ENCODE measurements at places on chromosomes 1 and 21.

GRCh38 chr1:47810964-47811682, 186.1 kb downstream of the TRABD2B start:
- no peak for DNase-seq

- no peak for DNase-seq
These were observed 34.3 kb upstream of the SYCP1 start for GRCh38 chr1:114820392-114820791.

GRCh38 chr1:58287894-58288623, 258.5 kb downstream of the OMA1 start:
- no peak for DNase-seq

DNA sequence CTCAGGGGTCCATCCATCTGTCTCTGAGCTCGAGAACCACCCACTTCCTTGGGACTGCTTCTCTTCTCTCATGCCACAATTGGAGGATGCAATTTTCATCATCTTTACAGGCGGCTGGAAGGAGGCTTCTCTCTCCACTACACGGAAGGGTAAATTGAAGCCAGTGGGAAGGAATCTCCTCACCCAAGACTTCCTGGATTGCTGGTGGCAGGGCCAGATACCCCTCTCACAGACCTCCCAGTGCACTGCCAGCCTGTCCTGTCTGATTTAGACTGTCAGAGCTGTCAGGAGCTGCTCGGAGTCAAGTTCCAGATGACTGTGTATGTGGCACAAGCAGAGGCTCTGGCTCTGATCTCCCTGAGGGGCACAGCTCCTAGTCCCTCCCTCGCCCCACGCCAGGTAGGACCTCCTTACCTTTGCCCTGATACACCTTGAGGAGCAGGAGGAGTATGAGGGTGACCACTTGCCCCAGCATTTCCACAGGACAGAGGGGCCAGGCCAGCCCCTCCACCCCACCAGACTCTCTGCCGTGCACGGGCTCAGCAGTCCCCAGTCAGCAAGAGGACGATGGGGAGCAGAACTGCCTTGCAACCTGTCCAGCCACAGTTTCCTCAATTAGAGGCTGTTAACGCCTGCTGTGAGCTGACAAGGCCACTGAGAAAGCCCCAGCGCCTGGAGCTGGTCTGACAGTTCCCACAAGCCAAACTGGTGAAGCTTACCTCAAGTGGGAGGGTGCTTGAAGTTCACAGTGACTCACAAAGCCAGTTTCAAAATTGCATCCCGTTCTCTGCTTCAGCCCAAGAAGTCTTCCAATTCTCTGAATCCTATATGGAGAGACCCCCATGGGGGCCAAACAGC, at the start of gene CD244:
CD244 (minus strand) TSS at position 685 of the 858 bp plus-strand sequence; CDS start at position 475, 210 bp downstream.
- no peak for DNase-seq

DNA sequence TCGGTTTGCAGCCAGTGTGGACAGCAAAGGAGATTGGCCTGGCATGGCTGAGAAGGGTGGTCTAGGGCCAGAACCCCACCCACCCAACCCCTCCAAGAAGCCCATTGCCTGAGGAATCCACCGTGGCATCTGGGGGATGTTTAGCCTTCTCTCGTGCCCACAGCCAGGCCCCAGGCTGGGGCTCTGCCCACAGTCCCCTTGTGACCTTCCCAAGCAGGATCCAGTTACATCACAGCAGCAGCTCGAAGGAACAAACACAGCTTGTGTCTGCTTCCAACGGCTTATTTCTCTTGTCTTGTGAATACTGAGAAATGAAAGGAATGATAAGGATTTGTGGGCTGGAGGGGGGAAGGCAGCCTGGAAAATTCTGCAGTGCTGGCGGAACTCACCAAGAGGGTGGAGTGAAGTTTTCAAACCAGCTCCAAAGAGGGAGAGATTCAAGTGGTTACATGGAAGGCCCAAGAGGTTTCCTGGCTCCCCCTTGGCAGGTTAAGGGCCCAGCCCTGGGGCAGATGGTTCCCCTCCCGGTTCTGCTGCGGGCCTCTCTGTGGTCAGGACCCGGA, 61.6 kb downstream of the DHRS3 start:
- DNase-seq, result no peak

DNA sequence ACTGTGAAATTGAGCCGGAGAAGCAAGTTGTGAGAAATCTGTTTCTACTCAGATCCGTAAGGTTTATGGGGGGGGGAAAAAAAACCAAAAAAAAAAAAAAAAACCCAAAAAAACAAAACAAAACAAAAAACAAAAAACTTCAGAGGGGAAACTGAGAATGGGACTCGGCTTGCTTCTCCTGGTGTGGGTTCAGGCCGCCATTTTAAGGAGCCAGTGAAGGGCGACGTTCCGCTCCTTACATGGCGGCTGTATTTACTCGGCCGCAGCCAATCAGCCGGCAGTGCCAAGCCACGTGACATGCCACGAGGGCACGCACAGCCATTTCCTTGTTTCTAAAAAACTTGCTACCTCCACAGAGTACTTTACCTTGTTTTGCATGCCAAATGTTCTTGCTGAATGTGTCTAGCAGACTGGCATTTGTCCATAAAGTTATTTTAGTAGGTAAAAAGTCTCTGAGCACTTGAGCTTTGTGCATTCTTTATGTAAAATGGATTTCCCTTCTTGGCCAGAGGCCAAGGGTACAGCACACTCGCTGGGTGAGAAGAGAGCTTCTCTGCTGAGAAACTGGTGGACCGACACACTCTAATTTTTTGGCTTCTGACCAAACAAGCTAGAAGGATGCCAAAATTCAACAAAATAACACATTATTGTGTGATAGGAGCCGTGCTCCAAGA, 101.8 kb downstream of the NFIA start:
- peak; percentile 43 for DNase-seq

GRCh38 chr21:38777531-38777930, 28.2 kb upstream of the ETS2 start:
- DNase-seq, result no peak

GRCh38 chr1:58397187-58397820, 149.2 kb downstream of the OMA1 start:
- no peak for DNase-seq

DNA sequence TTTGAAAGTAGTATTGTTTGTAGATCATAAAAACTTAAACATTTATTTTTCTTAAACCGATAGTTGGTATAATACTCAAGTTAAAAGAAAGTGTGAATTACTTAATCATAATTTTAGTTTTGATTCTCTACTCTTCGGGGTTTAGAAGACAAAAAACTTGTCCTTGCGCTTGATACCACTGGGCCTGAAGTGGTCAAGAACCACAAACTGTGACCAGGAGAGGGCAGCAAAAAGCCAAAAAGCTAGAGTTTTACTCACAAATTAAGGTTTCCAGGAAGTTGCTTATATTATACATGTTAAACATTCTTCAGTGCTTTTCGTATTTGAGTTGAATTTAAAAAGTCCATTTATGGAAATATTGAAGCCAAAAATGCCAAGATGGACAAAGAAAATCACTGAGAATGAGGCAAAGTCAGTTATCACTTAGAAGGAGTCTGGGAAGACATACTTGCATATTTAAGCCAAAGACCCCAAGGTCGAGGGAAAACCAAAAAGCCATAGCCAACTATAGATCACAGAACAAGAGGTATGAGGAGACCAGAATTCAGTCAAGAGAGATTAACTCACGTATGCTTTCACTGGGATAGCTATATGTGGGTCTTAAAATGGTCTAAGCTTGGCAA, 34.2 kb downstream of the EFCAB7 start:
- no peak for DNase-seq

DNA sequence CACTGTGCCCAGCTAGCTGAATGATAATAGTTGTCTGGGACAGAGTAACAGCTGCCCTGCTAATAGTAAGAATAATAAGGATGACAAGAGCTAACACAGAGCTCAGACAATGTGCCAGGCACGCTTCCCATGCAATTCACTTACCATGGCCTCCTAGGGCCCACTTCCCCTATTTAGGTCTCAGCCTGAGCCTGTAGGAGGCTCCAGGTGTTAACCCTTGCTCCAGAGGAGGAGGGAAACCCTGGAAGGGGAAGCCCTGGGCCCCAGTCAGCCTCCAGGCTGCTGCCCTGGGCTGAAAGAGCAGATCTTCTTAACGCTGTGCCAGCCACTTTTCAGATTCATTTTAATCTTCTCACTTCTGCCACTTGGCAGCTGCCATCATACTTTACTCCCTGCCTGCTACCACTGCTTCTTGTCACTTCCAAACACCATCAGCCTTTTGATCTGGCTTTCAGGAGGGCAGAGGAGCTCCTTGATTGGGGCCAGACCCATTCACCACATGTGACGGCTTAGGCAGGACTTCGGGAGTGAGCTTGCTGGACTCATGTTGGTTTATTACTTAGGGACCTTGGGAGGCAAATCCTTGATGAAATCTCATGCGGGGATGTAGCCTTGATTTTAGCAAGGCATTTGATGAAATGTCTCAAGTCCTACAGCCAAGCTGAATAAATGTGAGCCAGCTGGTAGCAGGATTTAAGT, 66.7 kb upstream of the PARP1 start:
- DNase-seq, result no peak

GRCh38 chr1:219413536-219413935, 199.4 kb downstream of the ZC3H11B start:
- DNase-seq, result no peak

DNA sequence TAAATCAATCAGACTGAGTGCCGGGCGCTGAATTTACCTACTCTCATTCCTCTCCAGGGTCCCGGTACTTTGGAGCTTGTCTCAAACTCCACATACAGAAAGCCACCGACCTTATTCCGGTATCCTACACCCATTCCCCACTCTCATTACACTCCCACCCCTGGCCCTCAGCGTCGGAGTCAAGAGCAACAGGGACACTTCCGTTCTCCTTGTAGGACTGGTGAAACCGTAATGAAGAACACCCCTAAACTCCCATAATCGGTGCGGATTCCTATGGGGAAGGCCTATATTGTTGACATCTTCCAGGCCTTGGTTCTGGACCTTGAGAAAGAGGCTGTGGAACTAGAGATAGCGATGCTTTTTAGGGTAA, 798 bp downstream of the ZBED6 start:
- DNase-seq, result no peak

DNA sequence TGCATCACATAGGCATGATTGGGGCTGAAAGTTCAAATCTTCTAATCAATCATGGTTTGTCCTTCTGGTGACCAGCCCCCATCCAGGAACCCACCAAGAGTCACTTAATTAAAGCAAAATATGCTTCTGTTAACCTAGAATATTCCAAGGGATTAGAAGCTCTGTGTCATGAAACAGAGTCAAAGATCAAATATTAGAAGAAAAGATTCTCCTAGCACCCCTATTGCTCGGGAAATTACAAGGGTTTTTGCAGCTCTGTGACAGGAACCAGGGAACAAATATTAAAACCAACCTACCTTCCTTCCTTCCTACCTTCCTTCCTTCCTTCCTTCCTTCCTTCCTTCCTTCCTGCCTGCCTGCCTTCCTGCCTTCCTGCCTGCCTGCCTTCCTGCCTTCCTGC, 31.8 kb upstream of the ACTN2 start:
- no peak for DNase-seq

- DNase-seq, result no peak
These were observed 8.0 kb downstream of the PLXNA2 start for GRCh38 chr1:208235982-208236761.

DNA sequence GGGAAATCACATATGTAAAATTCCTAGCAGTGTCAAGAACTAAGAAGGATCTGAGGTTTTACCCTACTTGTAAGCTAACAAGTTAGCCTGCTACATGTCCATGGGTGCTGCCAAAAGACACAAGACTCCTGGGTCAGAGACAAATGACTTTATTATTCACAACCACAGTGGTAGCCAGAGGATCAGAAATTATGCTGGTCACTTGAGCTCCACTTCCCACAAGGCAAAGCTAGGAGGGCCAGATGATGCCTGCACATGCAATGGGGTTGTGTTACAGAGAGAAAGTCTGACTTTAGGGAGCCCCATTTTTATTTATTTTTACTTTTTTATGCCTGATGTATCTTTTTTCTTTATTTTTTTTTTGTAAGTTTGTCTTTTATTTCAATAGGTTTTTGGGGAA, 136.8 kb downstream of the S1PR1 start:
- DNase-seq, result no peak

- peak; percentile 60 for DNase-seq
These were observed 23.5 kb downstream of the TOR3A start for GRCh38 chr1:179105393-179105792.

DNA sequence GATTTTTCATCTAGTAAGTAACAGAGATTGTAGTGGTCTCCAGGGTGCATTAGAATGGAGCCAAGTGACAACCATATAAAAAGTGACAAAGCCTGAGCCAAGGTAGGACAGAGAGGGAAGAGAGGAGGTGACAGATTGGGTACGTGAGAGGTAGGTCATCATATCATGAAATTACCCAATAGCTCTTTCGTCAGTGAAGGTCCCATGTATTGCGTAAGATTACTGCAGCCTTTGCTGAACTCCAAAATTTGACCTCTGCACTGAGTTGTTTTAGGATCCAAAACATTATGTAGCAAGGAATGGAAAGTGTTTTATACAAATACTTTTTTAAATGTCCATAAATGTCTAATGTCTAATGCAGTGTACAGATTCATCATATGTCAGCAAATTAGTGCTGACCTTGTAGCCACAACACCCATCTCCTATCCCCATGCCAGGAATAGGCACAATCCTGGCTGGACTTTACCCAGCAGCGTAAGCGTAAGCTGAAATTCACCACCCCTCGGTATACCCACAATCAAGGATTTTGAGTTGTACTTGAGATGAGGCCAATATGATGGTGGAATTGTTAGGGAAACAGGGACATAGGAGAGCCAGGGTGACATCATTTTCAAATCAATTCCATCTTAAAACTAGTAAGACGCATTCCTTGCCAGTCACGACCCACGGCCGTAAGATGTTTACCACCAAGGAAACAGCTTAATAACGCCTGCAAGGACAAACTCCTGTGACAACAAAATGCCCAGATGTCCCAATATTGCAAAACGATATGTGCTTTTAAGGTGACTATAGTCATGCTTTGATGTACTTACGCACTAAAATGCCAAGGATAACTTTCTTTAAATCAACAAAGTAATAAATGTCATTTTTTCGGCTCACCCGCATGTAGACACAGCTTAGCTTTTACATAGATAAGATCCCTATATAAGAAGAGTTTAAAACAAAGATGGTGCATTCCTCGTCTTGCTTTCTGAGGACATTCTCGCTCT, 38.1 kb upstream of the GREM2 start:
- DNase-seq, result no peak

DNA sequence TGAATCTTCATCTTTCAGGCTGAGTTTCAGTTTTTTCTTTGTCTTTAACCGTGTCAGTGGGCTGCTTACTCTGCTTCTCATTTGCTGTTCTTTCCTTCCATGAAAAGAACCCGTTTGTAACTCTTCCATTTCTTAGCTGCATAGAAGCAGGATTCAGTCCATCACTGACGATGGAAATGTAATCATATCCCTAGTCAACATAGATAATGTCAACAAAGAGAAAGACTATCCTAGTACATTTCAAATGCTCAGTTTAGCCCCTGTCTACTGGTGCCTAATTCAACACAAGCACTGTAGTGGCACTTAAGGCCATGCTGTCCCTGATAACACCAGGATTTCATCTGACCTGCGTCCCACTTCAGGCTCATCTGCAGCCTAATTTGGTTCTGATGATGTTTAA, 376 bp downstream of the GBP1 start:
- no peak for DNase-seq

GRCh38 chr1:147723691-147724323, 36.6 kb downstream of the GJA5 start:
- DNase-seq, result peak; percentile 37

Measured in HuH-7.5 (cell line).